Left ventricle myocardium inferior (tissue), 1 donor: ENCODE measurements at places on chromosomes 1 and 21. TPM values are rescaled to one million over a fixed set of nuclear protein-coding genes. Genes with fewer than 3 reads are reported as not detected.

The C21orf91 gene
- total RNA-seq, result 10.2 TPM

The BCL2L15 gene
- total RNA-seq, result not detected

The TBX15 gene
- total RNA-seq, result 0.63 TPM

The CYP4Z1 gene
- 0.71 TPM for total RNA-seq

DNA sequence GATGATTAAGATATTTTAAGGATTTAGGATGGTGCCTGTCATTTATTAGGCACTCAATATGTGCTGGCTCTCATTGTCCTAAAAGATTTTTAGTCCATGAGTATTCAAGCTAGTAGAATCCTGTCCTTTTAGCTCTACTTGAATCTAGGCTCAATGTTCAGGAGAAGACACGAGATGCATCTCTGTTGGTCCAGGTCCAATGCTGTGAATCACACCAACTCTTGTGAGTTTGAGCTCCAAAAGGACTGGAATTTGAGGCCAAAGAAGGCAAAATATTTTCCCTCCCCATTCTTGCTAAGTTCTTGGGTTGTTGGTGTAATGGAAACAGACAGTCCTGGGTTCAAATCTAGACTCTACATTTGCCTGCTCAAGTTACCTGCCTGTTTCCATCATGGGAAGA lies 1.4 kb upstream of the PODN start:
- DNase-seq, result no peak
- H3K27me3 ChIP-seq, result peaks cover 29% of the 10 kb centered on the region
- H3K27ac ChIP-seq, result peak overlapping the region; percentile 83
- H3K4me3 ChIP-seq, result no peak overlapping the region
- H3K36me3 ChIP-seq, result no peaks in the 10 kb centered on the region

DNA sequence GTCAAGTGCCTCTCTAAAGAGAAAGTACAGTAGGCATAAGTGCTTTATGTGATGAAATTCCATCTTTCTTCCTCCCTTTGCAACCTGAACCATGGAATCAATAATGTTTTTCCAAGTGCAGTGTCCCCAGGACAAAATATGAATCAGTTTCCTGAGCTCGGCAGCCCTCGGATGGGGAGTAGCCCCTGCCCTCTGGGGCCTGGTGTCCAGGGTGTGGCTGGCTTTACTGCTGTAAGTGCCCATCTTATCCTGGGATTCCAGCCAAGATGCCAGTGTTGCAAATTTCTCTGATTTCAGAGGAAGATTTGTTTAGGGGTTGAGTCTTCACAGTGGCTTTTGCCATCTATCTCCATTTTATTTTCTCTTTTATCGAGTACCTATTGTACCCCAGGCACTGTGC lies 40.5 kb upstream of the SRP9 start:
- no peak overlapping the region for H3K4me3 ChIP-seq
- H3K27me3 ChIP-seq, result no peaks in the 10 kb centered on the region
- peak overlapping the region; percentile 79 for H3K27ac ChIP-seq
- no peaks in the 10 kb centered on the region for H3K36me3 ChIP-seq
- peaks cover 25% of the 10 kb centered on the region for H3K4me1 ChIP-seq
- no peak for DNase-seq

- H3K4me3 ChIP-seq, result no peak overlapping the region
- no peak overlapping the region for H3K27ac ChIP-seq
- peaks cover 45% of the 10 kb centered on the region for H3K27me3 ChIP-seq
- no peaks in the 10 kb centered on the region for H3K36me3 ChIP-seq
These were observed 35.1 kb upstream of the PARP1 start for GRCh38 chr1:226443033-226443432.

DNA sequence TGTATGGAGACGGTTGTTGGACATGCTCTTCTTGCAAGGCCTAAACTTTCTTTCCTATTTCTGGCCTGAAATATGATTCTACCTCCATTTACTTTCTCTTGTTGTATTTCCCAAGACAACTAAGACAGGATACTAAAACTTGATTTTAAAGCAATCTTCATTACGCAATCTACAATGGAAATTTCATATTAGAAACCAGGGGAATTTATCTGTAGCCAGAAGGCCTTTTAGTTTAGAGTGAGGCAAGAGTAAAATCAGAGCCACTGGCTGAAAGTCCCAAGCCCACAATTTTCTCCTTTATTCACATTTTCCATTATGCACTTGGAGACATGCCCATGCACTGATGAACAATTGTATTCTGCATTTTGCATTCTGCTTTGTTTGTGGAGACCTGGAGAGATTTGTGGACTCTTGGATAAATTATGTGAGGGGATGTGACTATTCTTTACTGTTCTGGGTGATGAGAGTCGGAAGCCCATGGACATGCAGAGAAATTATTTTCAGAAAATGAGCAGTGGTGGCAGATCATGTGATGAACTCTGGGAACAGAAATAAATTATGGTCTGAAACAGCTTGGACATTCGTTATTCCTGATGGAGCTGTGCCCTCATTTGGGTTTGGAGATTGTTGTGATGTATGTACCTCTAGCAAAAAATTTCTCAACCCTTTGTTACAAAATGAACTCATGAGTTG lies 336.8 kb downstream of the SEC16B start:
- H3K4me3 ChIP-seq, result no peak overlapping the region
- no peak overlapping the region for H3K27ac ChIP-seq
- no peaks in the 10 kb centered on the region for H3K36me3 ChIP-seq
- H3K4me1 ChIP-seq, result no peaks in the 10 kb centered on the region

DNA sequence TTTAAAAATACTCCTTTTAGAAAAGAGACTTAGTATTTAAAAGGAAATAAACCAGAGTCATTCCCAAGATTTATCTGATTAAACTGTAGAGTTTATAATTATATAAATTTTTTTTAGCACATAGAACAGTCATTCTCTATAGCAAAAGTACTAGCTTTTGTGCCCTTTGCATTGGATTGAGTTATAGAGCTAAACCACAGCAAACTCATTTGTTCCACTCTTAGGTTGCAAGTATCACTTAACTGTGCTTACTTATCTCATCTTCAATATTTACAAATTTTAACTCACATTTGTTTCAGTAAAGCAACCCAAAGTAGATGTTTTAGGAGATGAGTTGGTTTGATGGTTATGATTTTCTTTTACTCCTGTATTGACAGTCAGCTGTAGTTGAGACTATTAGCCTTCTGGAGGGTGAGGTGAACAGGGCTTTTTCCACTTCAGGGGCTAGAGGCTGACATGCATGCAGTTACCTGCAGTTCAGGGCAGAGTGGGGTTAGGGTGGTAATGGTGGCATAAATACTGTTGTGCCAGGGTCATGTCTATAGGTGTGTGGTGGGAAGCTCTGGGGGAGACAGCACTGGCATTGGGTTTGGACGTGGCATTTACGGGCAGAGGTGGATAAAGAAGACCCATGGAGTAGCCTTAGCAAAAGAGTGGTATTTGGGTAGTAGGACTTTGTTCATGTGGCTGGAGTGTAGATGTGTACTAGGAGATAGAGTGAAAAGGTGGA lies 42.1 kb downstream of the DYRK1A start:
- no peaks in the 10 kb centered on the region for H3K27me3 ChIP-seq
- no peak for DNase-seq
- peaks cover 99% of the 10 kb centered on the region for H3K4me1 ChIP-seq
- peak overlapping the region; percentile 3 for H3K27ac ChIP-seq
- no peak overlapping the region for H3K4me3 ChIP-seq
- no peaks in the 10 kb centered on the region for H3K36me3 ChIP-seq

GRCh38 chr1:189596197-189596596 lies 881.5 kb downstream of the BRINP3 start:
- H3K27ac ChIP-seq, result no peak overlapping the region
- no peaks in the 10 kb centered on the region for H3K27me3 ChIP-seq
- no peak for DNase-seq
- no peak overlapping the region for H3K4me3 ChIP-seq
- H3K36me3 ChIP-seq, result no peaks in the 10 kb centered on the region

DNA sequence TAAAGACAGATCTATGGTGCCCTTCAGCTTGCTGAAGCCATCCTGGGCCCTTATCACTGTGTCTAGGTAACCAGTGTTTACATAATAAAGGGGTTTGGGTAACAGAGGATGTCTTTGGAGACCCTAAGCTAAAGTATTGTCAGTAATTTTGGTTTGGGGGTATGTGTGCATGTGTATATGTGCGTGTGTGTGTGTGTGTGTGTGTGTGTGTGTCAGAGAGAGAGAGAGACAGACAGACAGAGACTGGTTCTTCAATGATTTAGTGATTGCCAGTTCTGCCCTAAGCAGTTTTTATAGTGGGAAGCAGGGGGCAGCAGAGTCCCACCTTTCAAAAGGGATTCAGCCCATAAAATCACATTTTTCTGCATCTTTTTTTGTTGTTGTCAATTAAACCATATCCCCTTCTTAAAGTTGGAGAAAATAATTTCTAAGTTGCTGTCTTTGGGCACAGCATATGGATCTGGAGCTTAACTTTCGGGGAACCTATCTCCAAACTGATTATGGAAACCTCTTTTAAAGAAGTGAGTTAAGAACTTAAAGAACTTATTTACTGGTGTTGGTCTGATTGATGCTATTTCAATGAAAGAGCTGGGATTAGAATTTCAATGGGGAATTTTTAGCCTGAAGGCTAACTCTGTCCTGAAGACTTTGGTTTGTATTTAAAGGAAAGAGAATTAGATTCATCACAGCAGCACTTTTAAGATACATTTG lies 51.1 kb downstream of the ZNF326 start:
- H3K27ac ChIP-seq, result no peak overlapping the region
- no peaks in the 10 kb centered on the region for H3K36me3 ChIP-seq
- peaks cover 23% of the 10 kb centered on the region for H3K27me3 ChIP-seq
- H3K4me1 ChIP-seq, result no peaks in the 10 kb centered on the region

DNA sequence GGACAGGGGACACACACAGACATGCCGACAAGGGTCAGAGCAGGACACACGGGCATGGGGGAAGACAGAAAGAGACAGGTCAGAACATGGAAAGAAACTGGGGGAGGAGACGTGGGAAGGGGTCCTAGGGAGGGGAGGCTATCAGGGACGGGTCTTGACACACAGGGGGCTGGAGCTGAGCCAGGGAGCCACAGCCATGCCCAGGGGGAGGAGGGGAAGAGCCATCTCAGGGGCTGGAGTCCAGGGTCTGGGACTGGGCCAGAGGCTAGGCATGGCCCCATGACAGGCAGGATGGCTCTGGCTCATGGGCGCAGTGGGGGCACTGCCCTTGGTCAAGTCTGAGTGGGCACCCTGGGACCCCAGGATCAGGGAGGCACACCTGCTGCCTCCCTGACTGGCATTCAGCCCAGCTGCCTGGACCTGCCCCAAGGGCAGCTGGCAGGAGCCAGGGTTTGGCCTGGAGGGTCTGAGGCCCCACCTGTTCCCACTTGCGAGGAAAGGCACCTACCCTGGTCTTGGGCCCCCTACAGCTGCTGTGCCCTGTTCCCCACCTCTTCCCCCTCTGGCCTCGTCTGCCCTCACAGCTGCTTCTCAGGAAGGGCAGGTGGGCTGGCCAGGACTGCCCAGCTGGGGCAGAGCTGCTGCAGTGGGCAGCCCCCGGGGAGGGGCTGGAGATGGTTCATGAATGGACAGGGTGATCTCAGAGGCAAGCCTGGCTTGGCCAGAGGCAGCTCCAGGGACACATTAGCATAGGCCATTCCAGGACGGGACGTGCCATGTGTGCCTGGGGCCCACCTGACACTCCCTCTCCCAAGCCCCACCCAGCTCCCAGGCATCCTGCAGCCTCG lies 42.9 kb downstream of the HSPG2 start:
- H3K27ac ChIP-seq, result peak overlapping the region; percentile 90
- DNase-seq, result peak; percentile 45
- H3K4me1 ChIP-seq, result peaks cover 77% of the 10 kb centered on the region
- H3K27me3 ChIP-seq, result no peaks in the 10 kb centered on the region
- no peak overlapping the region for H3K4me3 ChIP-seq

- no peaks in the 10 kb centered on the region for H3K36me3 ChIP-seq
- peaks cover 43% of the 10 kb centered on the region for H3K4me1 ChIP-seq
- H3K27ac ChIP-seq, result no peak overlapping the region
- peak overlapping the region; percentile 76 for H3K4me3 ChIP-seq
- DNase-seq, result no peak
These were observed 2.1 kb downstream of the KIF26B start for GRCh38 chr1:245156736-245157505.

DNA sequence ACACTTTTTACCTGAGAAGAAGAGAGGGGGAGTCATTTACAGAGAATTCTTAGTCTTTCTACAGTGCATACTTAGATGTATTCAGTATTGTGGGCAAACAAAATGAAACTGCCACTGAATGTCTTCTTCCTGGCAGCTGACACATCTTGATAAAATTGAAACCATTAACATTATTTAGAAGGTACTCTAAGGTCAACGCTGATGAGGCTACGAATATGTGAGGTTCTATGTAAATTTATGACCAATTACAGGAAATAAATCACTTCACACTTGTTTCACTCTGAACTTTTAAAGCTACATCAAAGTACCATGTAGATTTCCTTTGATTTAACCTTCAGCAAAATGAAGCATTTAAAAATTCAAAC lies 51.3 kb upstream of the GFI1 start:
- peaks cover 5% of the 10 kb centered on the region for H3K36me3 ChIP-seq
- H3K27me3 ChIP-seq, result no peaks in the 10 kb centered on the region
- no peak overlapping the region for H3K27ac ChIP-seq
- peaks cover 16% of the 10 kb centered on the region for H3K4me1 ChIP-seq
- H3K4me3 ChIP-seq, result no peak overlapping the region

DNA sequence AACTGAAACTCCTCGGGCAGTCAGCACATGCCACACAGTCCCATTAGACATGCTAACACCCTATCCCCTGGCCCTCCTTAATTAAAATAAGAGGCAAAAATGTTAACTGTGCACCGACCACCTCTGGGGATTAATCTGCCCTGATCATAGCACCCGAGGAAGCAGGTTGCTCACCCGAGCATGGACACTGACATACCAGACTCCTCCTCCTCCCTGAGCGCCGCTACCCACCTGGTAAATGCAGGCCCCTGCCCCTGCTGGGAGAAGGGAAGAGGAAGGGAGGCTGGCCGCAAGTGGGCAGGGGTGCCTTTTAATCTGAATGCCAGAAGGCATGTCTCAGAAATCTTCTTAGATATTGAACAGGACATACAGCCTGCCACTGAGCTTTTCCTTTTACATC lies 360.9 kb downstream of the RRAGC start:
- no peak overlapping the region for H3K4me3 ChIP-seq
- no peaks in the 10 kb centered on the region for H3K36me3 ChIP-seq

GRCh38 chr1:229562686-229563085 lies 4.2 kb upstream of the ABCB10 start:
- peaks cover 29% of the 10 kb centered on the region for H3K4me1 ChIP-seq
- H3K36me3 ChIP-seq, result no peaks in the 10 kb centered on the region
- DNase-seq, result no peak
- no peak overlapping the region for H3K4me3 ChIP-seq
- H3K27me3 ChIP-seq, result no peaks in the 10 kb centered on the region

DNA sequence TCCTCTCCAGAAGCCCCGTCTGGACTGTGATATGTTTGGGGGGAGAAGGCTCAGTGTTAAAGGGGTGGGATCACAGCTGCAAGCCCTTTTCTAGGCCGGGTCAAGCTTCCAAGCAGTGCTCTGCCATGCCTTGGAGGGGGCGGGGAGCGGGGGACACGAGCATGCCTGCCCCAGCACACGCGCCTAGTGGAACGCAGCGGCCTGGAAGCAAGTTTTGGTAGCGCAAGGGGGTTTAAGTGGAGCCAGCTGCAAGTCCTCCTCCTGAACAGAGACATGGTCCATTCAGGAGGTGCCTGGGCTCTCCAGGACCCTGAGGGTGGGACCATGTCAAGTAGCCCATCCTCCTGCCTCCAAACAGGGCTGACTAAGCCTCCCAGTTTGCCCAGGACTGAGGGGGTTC lies 112.2 kb downstream of the CASZ1 start:
- peaks cover 100% of the 10 kb centered on the region for H3K4me1 ChIP-seq
- no peak overlapping the region for H3K4me3 ChIP-seq
- H3K36me3 ChIP-seq, result no peaks in the 10 kb centered on the region
- H3K27me3 ChIP-seq, result no peaks in the 10 kb centered on the region
- DNase-seq, result no peak

- DNase-seq, result no peak
- H3K36me3 ChIP-seq, result no peaks in the 10 kb centered on the region
- no peaks in the 10 kb centered on the region for H3K27me3 ChIP-seq
- H3K4me3 ChIP-seq, result no peak overlapping the region
- no peak overlapping the region for H3K27ac ChIP-seq
These were observed 89.9 kb downstream of the RASAL2 start for GRCh38 chr1:178183796-178184195.
